ENCODE measurements at places on chromosomes 6 and 20. TPM values are rescaled to one million over a fixed set of nuclear protein-coding genes. Genes with fewer than 3 reads are reported as not detected.

Gene PI3
- not detected for total RNA-seq

Gene GNMT
- total RNA-seq, result not detected

Gene COL12A1
- 138 TPM for total RNA-seq

Gene FAM83C
- total RNA-seq, result not detected

Gene GJA1
- total RNA-seq, result 71.6 TPM

Gene SLC22A23
- 11.8 TPM for total RNA-seq

Gene ZNF341
- total RNA-seq, result 1.4 TPM

Gene DNAH8
- total RNA-seq, result not detected

Gene GABRR2
- not detected for total RNA-seq
